ENCODE measurements at places on chromosomes 3 and 15. TPM values are rescaled to one million over a fixed set of nuclear protein-coding genes. Genes with fewer than 3 reads are reported as not detected.

The CHST14 gene
- total RNA-seq: 6.2 TPM

DNA sequence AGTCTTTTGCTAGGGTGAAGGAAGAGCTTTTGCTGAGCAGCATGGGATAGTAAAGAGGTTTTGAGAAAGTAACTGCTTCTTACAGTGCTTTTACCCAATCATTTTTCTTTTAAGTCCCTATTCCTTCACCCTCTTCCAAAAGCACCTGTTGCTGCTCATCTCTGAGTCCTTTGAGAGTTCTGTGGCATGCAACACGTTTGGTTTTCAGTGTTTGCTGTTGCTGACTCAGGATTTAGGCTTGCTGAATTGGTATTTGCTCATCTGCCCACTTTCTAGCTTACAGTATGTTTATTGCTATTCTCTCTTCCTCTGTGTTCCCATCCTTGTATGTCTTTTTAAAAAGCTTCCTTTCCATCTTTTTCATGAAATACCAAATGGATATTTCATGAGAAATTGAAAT lies 55.9 kb upstream of the THRB start:
- no peak for DNase-seq

The ETV5 gene
- 0.81 TPM for total RNA-seq

The GHSR gene
- total RNA-seq: not detected

The MINDY2 gene
- 4.1 TPM for total RNA-seq

The KLHL6 gene
- total RNA-seq: 29.9 TPM

- no peak for DNase-seq
These were observed 124.7 kb downstream of the SRGAP3 start for GRCh38 chr3:9124730-9125129.

The TEX55 gene
- total RNA-seq: not detected

GRCh38 chr3:143147707-143148106 lies 28.1 kb downstream of the CHST2 start:
- DNase-seq: no peak

GRCh38 chr15:70092464-70093027 lies 5.2 kb downstream of the TLE3 start:
- DNase-seq: no peak
